ENCODE measurements at places on chromosomes 6 and 20.

GRCh38 chr6:27777614-27778355 lies 134.4 kb downstream of the OR2B2 start:
- DNase-seq = no peak

GRCh38 chr20:56426026-56426425 lies 14.0 kb downstream of the CASS4 start:
- no peak for DNase-seq

DNA sequence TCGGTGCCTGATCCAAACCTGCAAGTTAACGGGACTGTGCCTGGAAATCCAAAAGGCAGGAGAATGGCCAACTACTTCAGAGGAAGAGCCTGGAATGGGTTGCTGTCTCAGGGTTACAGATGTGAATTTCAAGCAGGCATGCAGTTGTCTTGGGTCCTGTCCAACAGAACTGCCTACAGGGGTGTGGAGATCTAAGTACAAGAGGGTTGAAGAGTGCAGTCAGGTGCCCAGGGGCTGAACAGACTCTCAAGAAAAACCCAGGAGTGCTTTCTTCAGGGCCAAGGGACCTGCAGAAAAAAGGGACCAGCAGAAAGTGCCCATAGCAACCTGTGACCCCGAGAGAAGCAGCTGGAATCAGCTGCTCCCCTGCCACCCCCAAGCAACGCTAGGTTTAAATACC lies 71.0 kb downstream of the PREP start:
- no peak for DNase-seq

GRCh38 chr6:33505548-33506370 lies 51.4 kb downstream of the ZBTB9 start:
- no peak for DNase-seq

DNA sequence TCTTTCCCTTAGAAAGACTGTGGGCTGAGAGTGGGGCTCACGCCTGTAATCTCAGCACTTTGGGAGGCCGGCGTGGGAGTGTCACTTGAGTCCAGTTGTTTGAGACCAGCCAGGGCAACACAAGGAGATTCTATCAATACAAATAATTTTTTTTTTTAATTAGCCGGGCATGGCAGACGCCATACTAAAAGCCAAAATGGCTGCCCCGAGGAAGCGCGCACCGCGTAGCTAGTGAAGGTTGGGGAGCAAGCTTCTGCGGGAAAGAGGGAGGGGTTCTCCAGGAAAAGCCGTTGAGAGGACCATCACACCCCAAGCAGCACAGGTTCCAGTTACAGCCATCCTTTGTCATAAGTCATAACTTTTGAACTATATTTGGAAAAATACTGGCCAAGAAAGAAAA lies 21.3 kb upstream of the PNRC1 start:
- no peak for DNase-seq
